ENCODE measurements at places on chromosomes 1 and 21.

- DNase-seq = no peak
These were observed 31.6 kb downstream of the CDK18 start for GRCh38 chr1:205535866-205536758.

DNA sequence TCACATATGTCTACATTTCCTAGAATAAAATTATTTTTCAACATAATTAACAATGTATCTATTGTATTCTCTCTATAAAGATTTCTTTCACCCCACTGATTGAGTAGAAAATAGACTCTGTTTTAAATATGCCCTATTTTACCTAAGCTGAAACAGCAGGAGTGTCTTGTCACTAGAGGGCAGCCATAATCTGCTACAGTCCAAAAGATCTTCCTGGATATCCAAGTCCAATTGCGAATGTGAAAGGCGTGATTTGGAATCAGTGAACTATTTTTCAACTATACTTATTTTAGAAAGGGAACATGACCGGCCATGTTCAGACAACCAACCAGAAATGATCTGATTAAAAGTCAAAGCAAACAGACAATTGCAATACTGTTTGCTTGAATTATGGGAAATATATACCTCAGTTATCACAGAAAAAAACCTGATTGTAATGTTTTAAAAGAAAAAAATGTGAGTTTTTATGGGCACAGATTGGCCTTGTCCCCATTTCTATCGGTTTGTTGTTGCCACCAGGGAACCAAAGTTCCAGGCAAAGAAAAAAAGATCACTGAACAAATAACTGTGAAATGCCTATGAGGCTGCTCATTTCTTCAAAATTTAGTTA is 1211.0 kb upstream of the ADGRL4 start:
- DNase-seq = no peak

DNA sequence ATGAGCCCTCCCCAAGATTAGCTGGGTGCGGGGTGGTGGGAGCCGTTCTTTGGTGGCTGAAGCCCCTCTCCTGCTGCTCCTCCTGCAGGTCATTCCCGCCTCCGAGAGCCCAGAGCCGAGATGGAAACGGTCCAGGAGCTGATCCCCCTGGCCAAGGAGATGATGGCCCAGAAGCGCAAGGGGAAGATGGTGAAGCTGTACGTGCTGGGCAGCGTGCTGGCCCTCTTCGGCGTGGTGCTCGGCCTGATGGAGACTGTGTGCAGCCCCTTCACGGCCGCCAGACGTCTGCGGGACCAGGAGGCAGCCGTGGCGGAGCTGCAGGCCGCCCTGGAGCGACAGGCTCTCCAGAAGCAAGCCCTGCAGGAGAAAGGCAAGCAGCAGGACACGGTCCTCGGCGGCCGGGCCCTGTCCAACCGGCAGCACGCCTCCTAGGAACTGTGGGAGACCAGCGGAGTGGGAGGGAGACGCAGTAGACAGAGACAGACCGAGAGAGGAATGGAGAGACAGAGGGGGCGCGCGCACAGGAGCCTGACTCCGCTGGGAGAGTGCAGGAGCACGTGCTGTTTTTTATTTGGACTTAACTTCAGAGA is 448 bp downstream of the G0S2 start:
- DNase-seq = no peak

DNA sequence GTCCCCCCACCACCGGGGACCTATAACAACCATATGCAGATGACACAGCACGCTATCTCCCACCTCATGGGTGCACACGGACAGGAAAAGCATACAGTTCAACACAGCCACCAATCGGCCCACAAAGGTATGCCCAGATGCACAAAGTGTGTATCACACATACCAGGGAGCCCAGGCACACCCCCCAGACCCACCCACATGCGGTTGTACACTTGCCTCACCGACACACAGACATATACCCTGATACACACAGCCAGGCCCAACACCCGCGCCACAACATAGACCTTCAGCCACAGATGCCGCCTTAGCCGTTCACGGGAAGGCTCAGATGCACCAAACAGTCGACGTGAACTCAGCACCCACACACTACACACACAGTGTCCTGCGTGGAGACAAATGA is 5.5 kb downstream of the CROCC start:
- no peak for DNase-seq

GRCh38 chr1:12556957-12557935 is 60.8 kb downstream of the DHRS3 start:
- DNase-seq = no peak

DNA sequence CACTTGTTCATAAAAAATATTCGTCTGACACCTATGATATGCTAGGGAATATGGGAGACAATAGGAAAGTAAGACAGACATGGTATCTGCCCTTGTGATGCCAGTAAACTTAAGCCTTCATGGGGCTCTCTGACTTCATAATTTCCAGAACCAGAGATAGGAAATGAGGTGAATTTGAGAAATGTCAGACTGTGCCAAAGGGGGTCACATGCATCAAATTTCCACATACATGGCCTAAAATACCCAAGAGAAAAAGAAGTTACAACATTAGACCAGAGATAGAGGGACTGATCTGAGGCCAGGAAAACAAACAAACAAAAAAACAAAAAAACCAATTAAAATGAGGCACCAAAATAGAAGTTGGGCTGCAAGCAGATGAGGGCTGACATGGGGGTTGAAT is 75.7 kb downstream of the DISC1 start:
- DNase-seq = no peak

DNA sequence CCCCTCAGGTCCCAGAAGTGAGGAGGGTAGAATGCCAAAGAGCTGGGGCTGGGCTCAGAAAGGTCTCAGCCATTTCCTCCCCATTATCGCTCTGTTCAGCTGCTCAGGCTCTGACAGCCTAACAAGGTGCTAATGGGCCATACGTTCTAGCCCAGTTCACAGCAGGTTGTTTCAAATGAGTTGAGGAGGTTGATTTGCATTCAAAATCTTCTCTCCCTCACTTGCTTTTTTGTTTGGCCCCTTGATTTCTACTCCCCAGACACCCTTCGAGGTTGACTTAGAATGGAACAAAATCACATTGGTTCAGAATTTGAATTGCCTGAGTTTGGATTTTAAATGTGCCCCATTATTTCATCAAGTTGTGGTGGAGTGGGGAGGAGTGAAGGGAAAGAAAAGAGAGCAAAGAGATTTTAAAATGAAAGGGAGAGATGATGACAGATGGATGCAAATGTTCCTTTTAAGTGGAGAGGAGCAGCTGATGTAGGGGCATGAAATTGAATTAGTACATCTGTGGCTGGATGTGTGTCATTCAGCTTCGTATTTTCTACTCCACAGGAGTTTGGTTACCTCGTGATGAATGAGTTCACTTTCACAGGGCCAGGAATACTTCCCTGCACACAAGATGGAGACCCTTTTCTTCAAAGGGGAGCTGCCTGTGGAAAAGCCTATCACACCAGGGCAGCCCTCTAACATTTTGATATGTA is 425.8 kb upstream of the CAMK1G start:
- DNase-seq = no peak

DNA sequence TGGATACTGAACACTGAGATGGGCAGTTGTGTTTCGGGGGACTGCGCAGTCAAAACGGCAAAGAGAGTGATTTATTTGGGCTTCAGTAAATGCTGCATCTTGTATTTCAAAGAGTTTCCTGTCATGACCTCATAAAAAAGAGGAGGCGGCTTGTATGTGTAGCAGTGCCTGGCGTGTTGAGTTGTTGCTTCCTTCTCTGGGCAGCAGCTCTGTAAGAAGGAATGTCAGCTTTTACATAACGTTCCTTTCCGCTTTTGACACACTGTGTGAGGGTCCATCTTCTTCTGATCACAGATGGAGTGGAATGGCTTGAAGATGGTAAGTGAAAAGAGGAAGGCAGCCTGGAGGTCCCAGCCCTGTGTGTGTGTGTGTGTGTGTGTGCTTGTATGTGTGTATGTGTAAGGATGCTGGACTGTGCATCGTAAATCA is 941 bp downstream of the ELAVL4 start:
- no peak for DNase-seq

DNA sequence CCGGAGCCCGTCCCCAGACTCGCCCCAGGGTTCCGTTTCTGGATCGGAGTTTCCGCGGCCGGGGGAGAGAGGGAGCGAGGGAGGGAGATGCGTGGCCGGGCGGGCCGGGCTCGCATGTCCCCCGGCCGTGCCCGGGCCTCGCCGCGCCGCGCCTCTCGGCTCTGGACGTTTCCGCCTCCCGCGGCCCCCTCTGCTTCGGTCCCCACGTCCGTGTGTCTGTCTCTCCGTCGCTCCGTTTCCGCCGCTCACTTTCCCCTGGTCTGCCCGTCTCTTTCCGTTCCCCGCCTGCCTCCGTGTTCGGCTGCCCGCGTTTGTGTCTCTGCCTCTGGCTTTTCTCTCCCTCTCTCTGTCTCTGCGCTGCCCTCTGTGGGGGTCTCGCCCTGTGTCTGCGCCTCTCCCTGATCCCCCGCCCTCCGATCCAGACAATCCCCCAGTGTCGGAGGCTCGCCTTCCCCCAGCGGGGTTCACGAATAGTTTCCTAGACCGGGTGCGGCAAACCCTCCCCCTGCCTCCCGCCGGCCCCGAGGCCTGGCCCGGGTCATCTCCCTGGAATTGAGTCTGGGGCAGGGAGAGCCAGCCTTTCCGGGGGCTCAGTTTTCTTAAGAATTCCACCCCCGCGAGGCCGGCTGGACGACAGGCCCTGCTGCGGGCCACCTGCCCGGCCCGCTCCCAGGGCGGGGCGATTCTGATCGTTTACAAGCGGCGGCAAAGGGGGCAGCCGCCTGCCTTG is 735 bp downstream of the NBL1 start:
- DNase-seq = no peak

GRCh38 chr1:100461222-100461621 is 76.7 kb upstream of the GPR88 start:
- DNase-seq = no peak

DNA sequence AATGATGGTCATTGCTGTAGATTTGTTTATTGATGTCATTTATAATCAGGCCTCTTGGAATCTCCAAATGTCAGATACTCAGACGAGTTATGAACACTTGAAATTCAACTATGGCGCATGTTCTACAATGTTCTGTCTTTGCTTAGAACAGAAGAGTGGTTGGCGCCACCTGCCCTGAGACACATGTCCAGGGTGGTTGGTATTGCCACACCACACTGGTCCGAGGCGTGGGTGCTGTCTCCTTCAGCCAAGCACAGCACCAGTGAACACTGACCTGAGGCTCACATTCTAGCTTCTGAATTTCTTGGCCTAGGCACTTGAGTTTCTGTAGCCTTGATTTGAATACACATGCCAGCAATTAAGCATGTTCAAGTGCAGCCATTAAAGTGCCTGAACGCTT is 10.1 kb upstream of the BMP8A start:
- no peak for DNase-seq
